ENCODE measurements at places on chromosomes 7 and 10.

- DNase-seq: no peak
These were observed 69.4 kb downstream of the MCMBP start for GRCh38 chr10:119803264-119803663.

DNA sequence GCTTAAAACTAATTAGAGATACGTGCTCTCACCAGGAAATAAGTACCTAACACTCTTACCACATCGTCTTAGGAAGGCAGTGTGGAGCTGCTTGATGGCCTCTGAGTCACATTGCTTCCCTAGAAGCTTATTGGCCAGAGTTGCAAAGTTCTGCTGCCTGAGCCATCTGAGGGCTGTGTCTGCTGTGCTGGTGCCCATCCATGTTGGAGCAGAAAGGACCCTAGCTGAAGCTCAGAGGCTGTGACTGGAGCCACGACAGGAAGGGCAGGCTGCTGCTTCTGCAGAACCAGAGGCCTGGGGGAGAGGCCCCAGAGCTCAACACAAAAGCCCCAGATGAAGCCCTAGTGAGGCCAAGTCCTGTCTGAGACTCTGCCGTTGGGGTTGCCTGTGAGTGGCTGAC lies 64.8 kb upstream of the IGFBP3 start:
- no peak for DNase-seq

- no peak for DNase-seq
These were observed 348.5 kb downstream of the CXCL12 start for GRCh38 chr10:44036425-44036824.

- peak; percentile 40 for DNase-seq
These were observed 178.1 kb upstream of the SEMA3A start for GRCh38 chr7:84372712-84373111.

DNA sequence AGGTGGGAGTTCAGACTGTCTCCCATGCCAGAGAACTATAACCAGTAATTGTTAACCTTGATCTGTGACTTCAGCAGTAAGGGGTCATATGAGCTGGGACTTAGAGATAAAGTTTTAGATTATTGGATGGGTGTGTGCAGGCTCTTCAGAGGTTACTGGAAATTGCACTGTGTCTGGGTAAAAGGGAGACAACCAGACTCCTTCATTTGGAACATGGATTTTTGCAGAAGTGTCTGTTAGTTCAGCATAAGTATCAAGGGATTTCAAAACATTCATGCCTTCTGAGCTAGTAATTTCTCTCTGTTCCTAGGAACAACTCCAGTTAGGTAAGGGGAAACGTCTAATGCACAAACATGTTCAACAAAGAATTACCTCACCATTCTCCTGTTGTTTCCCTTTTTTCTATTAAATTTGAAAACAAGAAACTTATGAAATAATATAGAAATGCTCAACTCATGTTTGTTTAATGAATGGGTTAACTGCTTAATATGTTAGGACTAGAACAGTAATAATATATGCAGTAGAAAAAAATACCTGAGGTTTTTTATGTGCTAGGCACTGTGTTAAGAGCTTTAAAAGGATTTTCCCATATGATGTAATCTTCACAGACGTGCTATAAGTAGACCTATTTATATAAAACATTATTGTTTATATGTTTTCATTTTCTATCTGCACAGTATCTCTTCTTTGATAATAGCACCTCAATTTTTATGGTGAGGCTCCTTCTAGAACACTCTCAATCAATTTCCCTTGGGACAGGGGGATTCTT lies 233.0 kb downstream of the CACNA2D1 start:
- DNase-seq: no peak
